Osteocyte (in vitro differentiated cells): ENCODE measurements at places on chromosomes 5 and 9. TPM values are rescaled to one million over a fixed set of nuclear protein-coding genes. Genes with fewer than 3 reads are reported as not detected.

The FOXD4L3 gene
- total RNA-seq = 0.26 TPM in 1 of 2 replicates, not detected in the other

The OR1Q1 gene
- not detected in 2 replicates for total RNA-seq

The CCDC69 gene
- total RNA-seq = 0.78 and 1.7 TPM in 2 replicates

The DNAJB5 gene
- 6.8 TPM in 2 replicates for total RNA-seq

The IFNE gene
- not detected in 2 replicates for total RNA-seq

The DMRT3 gene
- not detected in 2 replicates for total RNA-seq

The THBS4 gene
- total RNA-seq = 1.4 and 1.5 TPM in 2 replicates

The ST8SIA4 gene
- not detected in 2 replicates for total RNA-seq
